ENCODE measurements at places on chromosomes 11 and 22.

- DNase-seq: no peak
Measured at GRCh38 chr22:28222052-28222451, 303.0 kb upstream of the PITPNB start.

- DNase-seq: no peak
Measured at GRCh38 chr11:64267207-64267945, 16.0 kb downstream of the PLCB3 start.

DNA sequence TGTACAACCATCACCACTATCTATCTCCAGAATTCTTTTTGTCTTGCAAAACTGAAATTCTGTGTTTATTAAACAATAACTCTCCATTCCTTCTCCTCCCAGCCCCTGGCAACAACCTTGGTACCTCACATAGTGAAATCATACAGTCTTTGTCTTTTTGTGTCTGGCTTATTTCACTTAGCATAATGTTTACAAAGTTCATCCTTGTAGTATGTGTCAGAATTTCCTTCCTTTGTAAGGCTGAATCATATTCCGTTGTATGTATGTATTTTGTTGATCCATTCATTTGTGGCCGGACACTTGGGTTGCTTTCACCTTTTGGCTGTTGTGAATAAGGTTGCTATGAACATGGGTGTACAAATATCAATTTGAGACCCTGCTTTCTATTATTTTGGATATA is 243.7 kb upstream of the TBCEL start:
- no peak for DNase-seq

DNA sequence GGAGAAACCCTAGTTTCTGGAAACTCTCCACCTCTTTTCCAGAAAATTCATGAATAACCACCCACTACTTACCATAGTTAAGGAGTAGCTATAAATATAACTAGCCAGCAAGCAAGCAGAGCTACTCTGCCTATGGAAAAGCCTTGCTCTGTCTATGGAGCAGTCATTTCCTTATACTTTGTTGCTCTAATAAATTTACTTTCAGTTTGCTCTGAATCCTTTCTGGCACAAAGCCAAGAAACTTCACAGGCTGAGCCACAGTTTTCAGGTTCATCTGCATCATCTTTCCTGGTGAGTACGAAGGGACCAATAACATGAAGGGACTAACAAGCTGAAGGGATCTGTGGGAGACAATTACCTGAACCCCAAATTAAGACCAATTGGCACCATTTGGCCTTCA is 4.6 kb downstream of the OR4C45 start:
- no peak for DNase-seq

DNA sequence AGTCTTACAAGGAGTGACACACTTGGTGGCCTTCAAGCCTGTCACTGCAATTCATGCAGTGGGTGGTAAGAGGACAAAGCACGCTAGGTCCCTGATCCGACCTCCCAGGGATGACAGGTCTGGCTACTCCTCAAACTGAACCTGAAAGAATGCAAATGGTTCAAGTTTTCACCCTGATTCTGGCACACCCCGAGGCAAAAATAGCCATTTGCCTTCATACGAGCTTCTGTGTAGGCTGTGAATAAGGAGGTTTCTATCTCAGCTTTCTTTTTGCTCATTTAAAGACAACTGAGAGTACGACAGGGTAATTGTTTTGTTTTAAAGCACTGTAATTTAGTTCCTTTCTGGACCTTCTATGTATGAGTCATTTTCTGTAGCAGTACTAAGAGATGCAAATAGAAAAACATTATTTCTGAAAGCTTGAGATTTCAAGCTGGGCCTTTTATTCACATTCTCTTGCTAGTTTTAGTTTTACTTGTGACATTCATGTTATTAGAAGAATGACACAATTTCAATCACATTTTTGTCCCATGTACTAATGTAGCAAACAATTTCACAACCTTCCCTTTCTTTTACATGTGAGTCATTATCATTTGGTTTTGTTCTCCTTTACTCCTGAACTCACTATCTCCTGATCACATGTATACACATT is 56.6 kb upstream of the FDX1 start:
- DNase-seq: no peak

DNA sequence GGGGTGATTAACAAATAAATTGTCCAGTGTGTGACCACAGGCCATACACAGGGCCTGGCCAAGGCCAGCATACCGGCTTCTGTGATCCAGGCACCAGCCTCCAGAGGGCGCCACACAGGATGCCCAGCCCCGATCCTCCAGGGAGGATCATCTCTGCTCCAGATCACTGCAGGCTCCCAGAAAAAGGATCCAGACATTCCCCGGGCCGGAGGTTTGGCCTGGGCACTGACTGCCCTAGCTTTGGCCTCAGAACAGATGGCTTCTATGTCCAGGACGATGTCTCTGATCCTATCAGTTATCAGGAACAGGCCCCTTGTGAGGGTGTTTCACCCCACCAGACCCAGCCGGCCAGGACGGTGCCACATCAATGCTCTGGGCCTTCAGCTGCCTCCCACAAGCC is 74.5 kb upstream of the LMO1 start:
- DNase-seq: no peak

- DNase-seq: no peak
Measured at GRCh38 chr11:109264128-109264527, 157.9 kb upstream of the C11orf87 start.

- no peak for DNase-seq
Measured at GRCh38 chr11:63770763-63771162, 2.2 kb upstream of the ZFTA start.

DNA sequence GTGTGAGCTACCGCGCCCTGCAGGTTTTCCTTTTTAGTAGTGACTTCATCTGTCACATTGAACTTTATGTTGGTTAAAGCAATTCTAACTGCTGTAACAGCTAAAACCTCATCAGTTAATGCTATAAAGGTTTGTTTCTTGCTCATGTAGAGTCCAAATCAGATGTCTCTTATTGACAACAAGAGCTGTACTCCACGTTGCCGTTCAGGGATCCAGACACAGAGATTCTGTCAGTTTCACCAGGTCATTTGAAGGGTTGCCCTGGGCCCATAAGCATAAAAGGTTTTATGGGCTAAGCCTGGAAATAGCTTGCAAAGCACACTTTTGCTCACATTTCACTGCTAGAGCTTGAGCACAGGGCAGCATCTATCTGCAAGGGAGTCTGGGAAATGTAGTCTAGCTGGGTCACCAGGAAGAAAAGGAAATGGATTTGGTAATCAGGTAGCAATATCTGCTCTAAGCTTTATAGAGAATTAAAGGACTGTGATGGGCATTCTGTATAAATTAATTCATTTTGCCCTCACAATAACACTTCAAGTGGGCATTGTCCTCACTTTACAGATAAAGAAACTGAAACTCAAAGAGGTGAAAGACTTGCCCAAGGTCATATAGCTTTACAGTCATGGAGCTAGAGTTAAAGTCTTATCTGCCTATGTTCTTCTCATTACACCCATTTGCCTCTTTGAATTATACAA is 25.2 kb upstream of the PTPRJ start:
- DNase-seq: no peak

DNA sequence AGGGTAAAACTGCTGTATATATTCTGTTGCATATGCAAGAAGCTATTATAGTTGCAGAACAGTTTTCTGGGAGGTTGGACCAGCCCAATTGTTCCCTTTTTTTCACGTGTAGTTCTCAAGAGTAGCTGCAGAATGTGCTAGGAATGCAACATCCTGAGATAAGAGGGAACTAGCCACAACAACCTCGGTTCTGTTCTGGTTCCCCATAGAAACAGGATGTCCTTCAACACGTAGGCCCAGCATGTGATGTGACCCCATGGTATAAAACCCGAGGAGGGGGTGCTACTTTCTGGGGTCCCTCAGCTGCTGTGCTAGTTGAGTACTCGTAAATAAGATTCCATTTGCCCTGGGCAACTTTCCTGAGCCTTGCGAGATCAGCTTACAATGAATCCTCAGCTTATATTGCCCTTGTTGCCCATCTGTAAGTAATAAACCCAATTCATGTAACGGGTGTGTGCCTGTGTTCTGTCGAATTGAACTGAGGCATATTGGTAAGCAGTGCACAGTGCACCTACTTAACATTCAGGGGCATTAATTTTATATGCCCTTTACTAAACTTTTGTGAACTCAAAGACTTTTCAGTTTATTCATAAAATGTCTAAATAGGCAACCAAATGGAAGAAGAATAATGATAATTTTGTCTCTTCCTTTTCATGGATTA is 23.0 kb upstream of the TRAF6 start:
- no peak for DNase-seq

DNA sequence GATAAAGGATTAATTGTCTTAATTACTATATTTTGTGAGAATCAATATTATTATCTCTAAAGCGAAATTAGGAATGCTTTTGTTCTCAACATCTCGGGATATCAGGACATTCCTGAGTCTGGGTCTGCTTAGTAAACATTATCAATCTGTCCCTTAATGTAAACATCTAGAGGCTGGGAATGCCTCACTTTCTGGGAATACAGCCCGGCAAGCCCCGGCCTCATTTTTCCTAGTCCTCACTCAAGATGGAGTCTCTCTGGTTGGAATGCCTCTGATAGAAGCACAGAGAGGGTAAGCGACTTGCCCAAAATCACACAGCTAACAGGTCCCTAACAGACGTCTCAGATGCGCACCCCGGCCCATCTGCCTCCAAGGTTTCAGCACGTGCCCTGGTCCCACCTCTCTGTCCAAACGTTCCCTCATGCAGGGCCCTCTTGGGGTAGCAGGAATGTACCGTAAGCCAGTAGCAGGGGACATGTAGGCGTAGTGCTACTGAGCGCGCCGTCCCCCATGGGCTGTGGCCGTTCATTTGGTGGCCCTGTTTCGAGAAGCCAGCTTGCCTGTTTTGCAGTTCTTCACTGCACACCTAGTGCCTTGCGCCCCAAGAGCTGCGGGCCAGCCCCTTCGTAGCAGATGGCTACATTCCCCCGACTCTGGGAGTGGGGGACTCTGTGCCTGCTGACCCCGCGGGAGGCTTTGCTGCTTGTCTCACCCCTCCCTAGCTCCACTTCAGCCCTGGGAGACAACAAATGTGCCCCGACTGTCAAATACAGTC is 62.2 kb upstream of the FADD start:
- no peak for DNase-seq

- DNase-seq: no peak
Measured at GRCh38 chr22:46775850-46776826, 13.7 kb downstream of the TBC1D22A start.

- DNase-seq: no peak
Measured at GRCh38 chr11:98365190-98365589, 655.6 kb upstream of the CNTN5 start.

- DNase-seq: no peak
Measured at GRCh38 chr11:116257883-116258282, 514.9 kb downstream of the BUD13 start.

DNA sequence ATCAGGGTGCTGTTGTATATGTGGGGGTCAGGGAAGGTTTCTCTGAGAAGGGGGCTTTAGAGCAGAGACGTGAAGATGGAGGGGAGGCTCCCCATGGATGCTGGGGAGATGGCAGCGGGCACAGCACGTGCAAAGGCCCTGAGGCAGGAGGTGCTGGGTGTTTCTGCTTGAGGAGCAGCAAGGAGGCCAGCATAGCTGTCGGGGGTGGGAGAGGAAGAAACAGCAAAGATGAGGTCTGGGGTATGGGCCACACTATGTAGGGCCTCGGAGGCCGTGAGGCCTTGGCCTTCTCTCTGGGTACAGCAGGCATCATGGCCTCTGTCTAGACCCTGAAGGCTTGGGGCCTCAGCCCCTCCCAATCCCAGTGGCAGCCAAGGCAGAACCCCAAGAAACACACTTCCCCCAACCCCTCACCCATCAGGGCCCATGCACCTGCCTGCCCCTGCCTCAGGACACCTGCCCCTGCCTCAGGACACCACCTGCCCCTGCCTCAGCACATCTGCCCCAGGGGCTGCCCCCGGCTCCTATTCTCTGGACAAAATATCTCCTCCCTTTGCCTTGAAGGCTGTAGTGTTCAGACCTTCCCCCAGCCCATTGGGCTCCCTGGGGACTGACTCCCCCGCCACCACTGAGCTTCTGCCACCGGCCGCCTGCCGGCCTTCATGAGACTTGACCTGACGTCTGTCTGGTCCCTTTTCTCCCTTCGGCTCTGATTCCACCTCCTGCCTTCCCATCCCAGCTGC is 6.2 kb downstream of the ALDH3B1 start:
- DNase-seq: no peak

- DNase-seq: no peak
Measured at GRCh38 chr11:46198245-46199240, 77.3 kb upstream of the PHF21A start.

GRCh38 chr11:104572279-104572678 is 326.0 kb downstream of the CASP12 start:
- no peak for DNase-seq

GRCh38 chr11:62560566-62561103 is 13.1 kb downstream of the EEF1G start:
- no peak for DNase-seq

DNA sequence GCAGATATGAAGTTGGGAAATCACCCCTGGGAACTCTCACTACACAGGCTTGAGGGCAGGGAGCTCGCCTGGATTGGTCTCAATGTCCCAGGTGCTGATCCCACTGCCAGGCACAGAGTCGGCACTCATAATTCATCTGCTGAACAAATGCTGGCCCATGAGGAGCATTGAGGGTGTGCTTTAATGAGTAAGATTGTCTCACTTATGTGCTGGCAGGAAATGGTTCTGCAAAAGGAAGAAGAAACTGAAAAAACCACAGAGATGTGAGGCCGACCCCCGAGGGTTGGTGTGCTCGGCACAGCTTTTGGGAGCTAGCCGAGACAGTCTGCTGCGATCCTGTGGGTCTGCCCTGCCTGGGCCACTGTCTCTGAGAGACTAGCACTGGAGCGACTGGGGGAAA is 9.4 kb downstream of the PLAAT2 start:
- no peak for DNase-seq

GRCh38 chr11:73612601-73613140 is 14.8 kb upstream of the FAM168A start:
- no peak for DNase-seq

GRCh38 chr11:38927993-38928392 is 2330.0 kb upstream of the RAG2 start:
- DNase-seq: no peak

GRCh38 chr11:126438691-126439090 is 83.2 kb downstream of the ST3GAL4 start:
- no peak for DNase-seq

- no peak for DNase-seq
Measured at GRCh38 chr11:96322775-96323641, 20.0 kb downstream of the MAML2 start.
